GM13977 (cell line): ENCODE measurements at places on chromosomes 11 and 22.

DNA sequence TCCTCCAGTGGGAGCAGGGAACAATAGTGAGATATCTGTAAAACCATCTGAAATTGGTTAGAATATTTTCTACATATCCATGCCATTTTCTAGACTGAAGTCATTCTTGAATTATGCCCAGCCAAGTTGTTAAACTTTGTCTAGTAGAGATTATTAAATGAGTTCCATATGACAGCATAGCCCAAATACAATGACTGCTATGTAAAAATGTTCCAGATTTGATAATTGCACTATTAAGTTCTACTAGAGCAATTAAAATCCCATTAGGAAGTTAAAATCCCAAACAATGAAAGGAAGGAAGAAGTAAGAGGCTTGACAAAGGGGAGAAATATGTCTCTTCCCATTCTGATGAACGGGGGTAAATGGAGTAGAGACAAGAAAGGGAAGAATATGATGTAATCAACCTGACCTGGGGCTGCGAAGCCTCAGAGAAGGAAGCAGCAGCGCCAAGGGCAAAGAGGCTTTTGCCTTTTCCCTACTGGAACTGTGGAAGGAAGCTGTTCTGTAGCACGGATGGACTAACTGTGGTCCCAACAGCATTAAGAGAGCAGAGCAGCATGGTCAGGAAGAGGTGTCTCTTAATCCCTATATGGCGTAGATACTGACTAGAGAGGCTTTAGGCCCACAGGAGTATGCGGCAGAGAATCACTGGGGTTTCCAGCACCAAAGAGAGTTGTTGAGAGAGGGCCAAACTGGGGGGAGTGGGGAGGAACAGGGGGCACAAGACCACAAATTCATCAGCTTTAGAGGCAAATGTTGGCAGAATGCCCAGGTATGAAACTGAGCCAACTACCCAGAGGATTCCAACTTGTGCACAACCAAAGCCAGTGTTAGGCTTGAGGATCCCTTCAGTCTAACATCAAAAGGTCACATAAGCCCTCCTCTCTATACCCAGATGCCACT lies 26.7 kb downstream of the RRP8 start:
- DNase-seq: no peak

DNA sequence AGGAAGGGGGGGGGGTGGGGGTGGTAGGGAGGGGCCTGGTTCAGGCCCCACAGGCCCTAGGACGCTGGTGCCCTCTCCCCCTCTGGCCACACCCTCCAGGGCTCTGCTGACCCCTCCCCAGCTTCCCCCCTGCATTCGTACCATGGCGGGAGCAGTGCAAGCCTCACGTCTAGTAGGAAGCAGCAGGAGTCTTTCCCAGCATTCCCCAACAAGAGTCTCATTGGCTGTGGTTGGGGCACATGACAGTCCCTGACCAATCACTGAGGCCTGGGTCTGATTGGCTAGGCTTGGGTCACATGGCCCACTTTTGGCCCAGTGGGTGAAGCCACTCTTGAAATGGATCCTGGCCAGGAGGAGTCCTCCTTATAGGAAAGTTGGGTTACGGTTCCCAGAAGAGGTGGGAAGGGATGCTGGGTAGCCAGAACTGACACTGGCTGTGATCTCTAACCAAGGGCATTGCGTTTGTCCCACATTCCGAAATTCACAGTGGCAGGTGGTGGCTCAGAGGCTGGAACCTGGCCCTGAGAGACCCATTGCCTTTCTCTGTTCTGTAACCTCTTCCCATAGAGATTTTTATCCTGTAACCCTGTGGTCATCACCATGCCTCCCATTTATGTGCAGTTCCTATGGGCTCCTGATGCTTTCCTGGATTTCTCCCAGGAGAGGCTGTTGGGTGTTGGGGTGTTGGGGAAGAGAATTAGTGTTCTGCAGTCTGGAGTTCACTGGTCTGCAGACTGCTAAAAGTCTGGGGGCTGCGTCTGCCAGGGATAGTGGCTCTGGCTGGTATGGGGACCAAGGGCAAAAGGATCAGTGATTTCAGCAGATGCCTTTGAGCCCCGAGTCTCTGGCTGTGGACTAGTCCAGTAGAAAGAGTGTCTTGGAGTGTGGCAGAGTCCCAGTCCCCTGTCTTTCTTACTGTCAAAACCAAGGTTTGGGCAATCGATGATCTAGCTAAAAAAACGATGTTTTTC lies 58.9 kb upstream of the MYEOV start:
- DNase-seq: no peak

DNA sequence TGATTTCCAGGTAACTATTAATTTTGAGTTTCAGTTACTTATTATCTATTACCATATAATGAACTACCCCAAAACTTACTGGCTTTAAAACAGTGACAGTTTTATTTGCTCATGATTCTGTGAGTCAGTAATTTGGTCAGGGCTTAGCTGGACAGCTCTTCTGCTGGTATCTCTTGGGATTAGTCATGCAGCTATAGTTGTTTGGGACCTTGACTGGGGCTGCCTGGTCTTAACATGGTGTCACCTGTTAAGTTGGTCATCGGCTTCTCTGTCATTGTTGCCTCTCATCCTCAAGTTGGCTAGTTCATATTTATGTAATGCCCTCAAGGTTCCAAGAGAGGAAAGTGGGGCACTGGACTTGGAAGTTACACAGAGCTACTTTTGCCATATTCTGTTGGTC lies 177.5 kb downstream of the TMEM135 start:
- no peak for DNase-seq

DNA sequence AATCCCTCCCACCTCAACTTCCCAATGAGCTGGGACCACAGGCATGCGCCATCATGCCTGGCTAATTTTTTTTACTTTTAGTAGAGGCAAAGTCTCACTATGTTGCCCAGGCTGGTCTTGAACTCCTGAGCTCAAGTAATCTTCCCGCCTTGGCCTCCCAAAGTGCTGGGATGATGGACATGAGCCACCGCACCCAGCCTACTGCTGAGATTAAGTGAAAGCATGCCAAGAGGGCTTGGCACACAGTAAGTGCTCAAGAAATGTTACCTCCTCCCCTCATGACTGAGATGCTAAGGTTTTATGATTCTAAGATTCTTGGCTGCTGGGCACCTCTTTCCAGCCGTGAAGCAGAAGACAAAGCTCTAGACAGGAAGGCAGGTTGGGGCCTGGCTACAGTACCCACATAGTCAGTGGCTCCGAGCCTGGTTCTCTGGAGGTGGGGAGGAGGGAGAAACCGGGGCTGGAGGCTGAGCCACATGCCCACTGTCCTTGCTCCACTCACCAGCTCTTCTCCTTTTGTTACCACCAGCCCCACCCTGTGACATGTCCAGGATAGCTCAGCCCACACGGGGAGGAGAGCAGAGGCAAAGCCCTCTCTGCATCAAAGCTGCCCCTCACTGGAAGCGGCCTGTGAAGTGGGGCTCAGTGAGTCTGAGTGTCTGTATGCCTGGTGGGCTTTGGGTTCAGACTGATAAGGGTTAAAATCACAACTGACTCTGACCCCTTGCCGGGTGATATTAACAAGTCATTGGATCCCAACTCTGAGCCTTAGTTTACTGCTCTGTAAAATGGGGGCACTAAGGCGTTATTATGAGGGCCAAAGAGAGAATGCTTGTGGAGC lies 12.9 kb downstream of the ARHGEF17 start:
- DNase-seq: no peak

DNA sequence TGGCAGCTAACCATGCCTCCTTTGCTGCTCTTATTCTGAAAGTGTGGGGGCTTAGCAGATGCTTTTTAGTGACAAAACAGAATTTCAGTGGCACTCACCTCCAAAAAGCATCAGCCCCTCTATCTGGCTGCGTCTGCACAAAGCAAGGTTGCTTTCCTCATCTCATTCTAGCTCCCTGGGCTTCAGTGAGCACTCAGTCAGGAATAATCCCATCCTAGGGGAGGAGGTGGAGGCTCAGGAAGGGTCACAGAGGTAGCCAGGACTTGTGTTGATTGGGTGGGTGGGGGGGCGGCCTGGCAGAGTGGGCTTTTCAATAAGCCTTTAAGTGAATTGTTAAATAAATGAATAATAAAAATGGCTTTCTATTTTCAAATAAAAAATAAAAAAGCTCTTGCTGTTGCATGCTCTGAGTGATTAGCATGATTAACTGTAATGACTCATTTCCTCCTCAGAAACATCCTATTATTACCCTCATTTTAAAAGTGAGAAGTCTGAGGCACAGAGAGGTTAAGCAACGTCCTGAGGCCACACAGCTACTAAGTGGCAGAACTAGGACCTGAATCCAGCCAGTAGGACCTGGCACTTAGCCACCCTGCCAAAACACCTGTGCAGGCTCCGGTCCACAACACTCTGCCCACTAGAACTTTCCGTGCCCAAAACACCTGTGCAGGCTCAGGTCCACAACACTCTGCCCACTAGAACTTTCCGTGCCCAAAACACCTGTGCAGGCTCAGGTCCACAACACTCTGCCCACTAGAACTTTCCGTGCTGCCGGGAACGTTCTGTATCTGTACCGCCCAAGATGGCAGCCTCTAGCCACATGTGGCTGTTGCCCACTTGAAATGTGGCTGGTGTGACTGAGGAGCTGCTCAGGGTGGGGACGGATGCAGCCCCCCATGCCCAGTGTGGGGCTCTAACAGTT lies 5.5 kb downstream of the B3GAT1 start:
- DNase-seq: no peak

GRCh38 chr11:22177186-22177585 lies 15.7 kb upstream of the ANO5 start:
- no peak for DNase-seq

DNA sequence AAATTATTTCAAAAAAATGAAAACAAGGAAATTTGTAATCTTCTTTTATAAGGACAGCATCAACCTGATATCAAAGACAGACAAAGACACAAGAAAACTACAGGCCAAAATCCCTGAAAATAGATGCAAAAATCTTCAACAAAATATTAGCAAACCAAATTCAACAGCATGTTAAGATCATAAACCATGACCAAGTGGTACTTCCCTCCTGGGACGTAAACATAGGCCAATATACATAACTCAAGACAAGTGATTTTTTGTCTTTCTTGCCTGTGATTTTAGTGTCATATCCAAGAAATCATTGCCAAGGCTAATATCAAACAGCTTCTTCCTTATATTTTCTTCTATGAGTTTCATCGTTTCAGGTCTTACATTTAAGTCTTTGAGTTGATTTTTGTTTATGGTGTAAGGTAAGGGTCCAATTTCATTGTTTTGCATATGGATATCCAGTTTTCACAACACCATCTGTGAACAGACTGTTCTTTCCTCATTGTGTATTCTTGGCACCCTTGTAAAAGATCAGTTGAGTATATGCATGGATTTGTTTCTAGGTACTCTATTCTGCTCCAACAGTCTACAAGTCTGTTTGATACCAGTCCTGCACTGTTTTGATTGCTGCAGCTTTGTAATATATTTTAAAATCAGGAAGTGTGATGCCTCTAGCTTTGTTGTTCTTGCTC lies 50.0 kb downstream of the SBF2 start:
- no peak for DNase-seq

DNA sequence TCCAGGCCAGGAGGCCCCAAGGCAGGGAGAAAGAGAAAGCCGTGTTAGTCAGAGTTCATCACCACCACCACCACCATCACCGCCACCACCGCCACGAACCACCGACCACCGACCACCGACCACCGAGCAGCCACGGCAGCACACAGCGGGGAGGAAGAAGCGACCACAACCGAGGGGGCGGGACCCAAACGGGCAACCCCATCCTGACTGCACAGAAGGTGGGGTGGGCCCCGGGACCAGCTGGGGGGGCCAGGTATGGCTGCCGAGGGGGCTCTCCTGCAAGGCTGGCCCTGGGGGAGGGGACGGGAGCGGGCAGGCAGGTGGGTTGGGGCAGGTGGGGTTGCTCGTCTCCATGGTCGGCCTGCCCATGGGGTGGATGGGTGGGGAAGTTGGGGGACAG lies 34.2 kb downstream of the SYT7 start:
- DNase-seq: no peak

- no peak for DNase-seq
Measured at GRCh38 chr22:24244144-24244787, 616 bp downstream of the GGT5 start.

GRCh38 chr11:120884154-120885020 lies 139.5 kb upstream of the TBCEL start:
- no peak for DNase-seq
